ENCODE measurements at places on chromosomes 11 and 22.

- no peak for DNase-seq
These were observed 1.5 kb upstream of the MMP20 start for GRCh38 chr11:102626676-102627075.

DNA sequence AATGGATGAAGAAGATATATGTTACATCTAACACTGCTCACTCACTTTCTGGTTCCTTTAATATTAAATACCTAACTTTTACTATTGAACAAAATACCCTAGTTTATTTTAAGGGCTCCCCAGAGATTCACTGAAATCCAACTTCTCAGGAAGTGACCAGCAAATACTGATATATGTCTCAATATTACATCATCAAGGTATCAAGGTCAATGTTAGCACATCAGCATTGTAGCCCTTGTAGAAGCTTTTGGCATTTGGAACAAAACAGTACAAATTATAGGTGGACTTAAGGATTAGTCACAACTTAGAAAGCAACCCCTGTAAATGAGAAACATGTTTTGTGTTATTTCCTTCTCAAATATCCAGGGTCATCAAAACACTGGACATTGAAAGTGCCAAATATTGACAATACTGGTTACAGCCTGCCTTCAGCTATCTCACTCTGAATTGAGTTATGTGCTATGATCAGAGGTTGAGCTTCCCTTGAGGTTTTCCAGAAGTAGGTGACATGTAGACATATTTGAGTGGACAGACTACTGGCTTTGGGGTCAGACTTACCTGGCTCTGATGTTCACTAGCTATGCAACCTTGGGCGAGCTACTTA lies 1.9 kb upstream of the ATL3 start:
- DNase-seq = peak; percentile 49

- no peak for DNase-seq
These were observed 34.7 kb upstream of the RFPL3 start for GRCh38 chr22:32322986-32323385.

- peak; percentile 94 for DNase-seq
These were observed at the start of gene PTDSS2 for GRCh38 chr11:449889-450808. PTDSS2 (plus strand) TSS chr11:450279; CDS start chr11:450456, 177 bp downstream.

GRCh38 chr11:111018566-111018965 lies 227.0 kb upstream of the POU2AF2 start:
- peak; percentile 11 for DNase-seq

DNA sequence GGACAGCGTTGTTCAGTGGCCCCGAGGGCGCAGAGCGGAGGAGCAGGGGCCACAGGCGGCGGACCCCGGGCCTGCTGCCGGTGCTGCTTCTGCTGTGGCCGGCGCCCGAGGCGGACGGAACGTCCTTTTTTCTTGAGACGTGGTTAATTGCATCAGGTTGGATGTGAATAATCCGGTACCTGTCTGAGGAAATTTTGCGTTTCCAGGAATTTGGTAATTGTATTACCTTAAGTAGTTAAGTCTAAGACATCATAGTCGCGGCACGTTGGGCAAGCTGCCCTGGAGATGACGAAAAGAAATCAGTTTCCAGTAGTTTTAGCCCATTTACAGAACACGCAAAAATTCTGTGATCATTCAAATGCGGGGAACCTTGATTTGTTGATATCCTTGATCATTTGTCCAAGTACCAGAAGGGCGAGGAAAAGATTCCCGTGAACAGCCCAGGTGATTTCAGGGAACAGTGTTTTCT lies 789 bp downstream of the SPECC1L start:
- DNase-seq = peak; percentile 44

DNA sequence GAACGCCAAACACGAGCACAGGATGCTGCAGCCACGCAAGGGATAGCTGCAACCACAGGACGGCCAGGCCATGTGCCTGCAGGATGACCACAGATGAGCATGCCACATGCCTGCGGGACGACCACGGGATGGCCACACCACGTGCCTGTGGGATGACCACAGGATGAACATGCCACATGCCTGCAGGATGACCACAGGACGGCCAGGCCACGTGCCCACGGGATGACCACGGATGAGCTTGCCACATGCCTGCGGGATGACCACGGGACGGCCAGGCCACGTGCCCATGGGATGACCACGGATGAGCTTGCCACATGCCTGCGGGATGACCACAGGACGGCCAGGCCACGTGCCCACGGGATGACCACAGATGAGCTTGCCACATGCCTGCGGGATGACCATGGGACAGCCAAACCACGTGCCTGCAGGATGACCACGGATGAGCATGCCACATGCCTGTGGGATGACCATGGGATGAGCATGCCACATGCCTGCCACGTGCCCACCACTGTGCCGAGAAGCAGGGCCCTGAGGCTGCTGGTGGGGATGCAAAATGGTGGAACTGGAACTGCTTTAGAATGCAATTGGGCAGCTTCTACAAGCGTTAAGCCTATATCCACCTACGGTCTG lies 12.8 kb upstream of the MOB2 start:
- no peak for DNase-seq

DNA sequence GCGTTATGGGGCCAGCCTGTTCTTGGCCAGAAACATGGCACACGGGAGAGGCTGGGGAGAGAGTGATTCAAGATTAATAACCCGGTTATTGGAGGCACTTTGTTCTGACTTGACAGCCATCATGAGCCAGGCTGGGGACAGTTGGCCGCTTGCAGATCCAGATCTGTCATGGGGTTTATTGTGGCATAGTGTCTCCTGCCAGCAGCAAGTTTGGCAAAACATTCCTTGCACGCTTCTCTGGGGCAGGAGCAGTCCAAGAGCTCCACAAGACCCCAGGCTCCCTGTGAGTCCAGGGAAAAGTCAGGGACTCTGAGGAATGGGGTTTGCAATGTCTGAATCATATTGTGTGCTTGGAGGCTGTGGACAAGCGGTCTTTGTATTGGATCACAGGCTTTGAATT lies 270.4 kb downstream of the MIAT start:
- DNase-seq = no peak

DNA sequence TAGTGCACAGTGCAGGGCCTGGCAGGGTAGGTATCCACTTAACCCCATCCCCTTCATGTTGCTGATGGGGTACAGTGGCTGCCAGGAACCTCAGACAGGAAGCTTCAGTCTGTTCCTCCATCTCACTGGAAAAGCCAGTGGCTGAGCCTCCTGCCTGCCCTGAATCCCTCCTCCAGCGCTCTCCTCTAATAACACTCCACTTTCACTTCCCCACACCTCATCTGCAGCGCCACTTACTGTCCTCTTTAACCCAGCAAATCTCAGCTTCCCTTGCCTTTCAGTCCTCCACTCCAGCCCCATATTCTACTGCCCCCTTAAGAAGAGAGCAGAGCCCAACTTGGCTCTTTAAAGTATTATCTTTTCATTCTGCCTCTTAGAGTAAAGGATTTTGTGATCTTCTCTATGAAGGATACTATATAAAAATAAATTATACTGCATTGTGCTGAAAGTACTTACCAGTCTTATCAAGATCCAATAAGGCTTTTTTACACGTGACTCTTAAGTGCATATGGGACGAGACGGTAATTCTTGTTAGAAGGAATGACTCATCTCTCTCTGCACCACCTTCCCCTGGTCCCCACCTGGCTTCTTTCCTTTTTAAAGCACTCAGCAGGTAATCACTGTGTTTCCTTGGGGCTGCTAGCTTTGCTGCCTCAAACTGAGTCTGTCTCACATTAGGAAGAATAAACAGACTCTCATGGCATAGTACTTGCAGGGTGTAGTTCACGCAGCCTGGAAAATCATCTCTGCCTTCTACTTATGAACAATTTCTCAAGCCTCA lies 238.0 kb upstream of the NARS2 start:
- no peak for DNase-seq

GRCh38 chr11:27060816-27061460 lies 20.3 kb downstream of the BBOX1 start:
- no peak for DNase-seq

DNA sequence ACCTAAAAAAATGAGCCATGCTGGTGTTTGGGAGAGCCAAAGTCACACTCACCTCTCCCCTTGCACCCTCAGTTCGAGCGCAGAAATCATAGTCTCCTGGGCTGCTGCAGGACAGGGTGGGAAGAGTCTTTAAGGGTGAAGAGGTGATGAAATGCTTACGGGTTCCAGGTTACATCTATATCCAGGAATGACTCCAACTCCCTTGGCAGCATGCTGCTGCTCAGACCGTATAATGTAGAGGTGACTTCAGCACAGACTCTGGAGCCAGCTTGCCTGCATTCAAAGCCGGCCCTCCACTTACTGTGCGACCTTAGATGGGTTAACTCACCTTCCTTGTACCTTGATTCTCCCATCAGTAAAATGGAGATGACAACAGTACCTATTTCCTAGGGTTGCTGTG lies 17.3 kb upstream of the PKNOX2 start:
- DNase-seq = no peak

- DNase-seq = no peak
These were observed 2.8 kb upstream of the APOC3 start for GRCh38 chr11:116826751-116827431.

- DNase-seq = no peak
These were observed 78.3 kb downstream of the LARGE1 start for GRCh38 chr22:33842006-33842354.

DNA sequence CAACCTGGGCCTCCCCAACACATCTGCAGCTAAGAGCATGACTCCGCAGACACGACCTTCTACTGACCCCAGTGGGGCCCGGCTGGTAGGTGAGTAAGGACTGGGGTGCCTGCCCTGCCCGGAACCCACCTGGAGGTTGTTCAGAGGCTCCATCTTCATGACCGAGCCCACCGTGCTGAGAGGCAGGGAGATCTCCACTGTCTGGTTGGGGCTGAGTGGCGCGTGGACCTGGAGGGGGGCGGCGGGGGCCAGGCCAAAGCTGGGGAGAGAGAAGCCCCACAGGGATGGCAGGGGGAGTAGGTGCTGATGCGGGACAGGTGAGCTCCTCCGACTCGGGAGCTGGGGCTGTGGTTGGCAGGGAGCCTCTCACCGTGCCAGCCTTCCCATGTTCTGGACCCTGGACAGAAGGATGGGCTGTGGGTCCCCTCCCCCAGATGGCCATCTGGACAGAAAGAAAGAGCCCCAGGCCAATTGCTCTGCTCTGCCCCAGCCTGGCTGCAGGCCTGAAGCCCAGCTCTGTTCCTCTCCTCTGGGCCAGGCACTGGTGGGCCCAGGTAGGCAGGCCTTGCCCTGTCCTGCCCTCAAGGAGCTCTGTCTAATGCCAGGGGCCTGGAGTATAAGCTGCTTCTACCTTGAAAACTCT lies 16.3 kb upstream of the RASL10A start:
- no peak for DNase-seq

DNA sequence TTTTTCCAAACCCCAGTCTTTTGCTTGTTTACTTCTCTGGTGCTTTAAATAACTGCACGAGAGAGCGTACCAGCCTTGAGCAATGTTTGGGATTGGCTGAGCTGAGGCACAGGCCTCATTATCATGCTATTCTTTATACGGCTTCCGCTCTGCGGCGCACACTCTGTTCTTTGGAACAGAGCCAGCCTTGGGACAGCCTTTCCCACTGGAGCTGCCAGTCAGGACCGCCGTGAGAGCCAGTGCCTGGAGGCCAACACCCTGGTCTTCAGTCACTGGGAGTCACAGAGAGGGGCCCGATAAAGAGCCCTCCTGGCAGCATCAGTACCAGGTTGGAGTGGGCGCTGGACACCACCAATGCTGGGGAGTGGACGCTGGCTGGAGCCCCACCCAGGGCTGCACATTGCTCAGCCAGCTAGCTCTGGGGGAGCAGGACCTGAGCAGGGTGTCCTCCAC lies 125.6 kb downstream of the BCR start:
- DNase-seq = peak; percentile 72

- no peak for DNase-seq
These were observed 26.2 kb downstream of the OR2AG2 start for GRCh38 chr11:6745465-6746015.

DNA sequence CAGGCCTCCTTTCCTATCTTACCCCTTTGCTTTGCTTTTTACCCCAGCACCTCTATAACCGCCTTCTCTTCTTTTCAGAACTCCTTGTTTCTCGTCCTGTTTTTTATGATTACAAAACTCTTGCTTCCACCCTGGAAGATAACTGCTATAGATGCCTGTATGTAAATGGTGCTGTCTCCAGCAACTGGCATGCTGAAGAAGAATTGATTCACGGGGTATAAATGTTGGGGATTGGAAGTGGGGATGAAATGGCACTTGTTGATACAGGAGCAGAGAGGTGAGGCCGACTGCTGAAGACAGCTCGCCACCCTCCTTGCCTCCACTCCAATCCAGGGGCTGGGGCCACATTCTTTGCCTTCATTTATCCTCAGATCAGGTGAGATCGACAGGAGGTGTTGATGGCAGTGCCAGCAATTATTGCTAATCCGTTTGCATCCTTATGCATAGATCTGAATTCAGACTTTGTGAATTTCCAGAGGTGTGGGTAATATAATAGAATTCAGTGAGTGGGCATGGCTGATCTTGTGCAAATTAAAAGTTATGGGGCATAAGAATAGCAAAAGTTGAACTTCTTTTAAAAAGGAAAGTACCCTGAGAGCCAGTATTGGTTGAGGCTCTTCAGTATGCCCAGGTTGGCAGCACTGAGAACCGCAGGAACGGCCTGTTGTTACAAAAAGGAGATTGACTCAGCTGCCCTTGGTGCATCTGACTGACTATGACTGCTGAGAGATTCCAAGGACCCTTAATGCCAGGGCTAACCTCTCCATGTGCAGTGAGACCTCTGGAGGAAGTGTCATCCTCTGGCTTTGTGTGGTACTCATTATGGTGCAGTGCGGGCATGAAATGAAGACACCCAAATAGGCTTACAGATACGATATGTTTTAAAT lies 5.3 kb downstream of the NEAT1 start:
- DNase-seq = peak; percentile 83

DNA sequence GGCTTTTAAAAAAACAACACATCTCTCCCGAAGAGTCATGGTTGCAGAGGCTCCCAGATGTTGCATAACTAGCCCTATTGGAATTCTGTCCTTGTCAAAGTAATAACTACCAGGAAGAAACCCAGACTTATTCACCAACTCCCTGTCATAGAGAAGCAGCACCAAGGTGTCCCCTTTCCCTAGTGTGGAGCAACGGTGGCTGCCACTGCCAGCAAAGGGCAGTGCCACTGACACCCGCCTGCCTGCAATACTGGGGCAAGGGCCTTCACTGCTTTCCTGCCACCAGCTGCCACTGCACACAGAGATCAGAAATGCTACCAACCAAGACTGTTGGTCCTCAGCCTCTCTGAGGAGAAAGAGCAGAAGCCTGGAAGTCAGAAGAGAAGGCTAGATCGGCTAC lies 27.3 kb downstream of the NAP1L4 start:
- no peak for DNase-seq

All from fibroblast of the aortic adventitia (primary cell).